Bronchial epithelial cell (primary cell): ENCODE measurements at places on chromosomes 3 and 15.

DNA sequence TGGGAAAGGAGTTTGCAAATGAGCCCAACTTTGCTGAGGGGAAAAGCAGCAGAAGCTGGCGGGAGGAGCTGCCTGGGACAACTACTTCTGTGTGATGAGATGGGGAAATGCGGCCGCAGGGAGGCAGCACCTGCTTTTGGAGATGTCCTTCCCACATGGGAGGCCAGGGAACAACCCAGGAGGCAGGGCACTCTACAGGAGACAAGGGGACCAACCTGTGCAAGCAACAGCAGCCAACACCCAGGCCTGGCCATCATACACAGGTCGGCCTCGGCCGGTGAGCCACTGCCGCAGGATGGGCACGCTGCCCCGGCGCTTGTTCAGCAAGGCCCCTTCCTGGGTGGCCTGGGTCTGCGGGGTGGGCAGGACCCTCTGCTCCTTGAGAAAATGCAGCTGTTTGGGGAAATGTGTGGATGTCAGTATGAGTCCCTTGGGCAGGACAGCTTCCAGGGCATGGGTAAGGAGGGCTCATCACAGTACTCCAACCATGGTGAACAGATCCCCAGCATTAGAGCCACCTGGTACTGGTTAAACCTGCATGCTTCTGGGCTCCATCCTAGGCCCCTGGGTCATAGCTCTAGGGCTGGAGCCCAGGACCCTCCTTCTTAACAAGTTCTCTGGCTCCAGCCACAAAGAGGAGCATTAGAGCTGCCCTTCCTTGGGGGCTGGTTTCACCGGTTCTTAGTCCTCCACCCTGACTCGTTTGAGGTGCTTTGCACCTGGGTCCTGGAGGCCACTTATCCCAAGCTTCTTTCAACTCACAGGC lies 11.6 kb downstream of the EPB42 start:
- DNase-seq: peak; percentile 23

DNA sequence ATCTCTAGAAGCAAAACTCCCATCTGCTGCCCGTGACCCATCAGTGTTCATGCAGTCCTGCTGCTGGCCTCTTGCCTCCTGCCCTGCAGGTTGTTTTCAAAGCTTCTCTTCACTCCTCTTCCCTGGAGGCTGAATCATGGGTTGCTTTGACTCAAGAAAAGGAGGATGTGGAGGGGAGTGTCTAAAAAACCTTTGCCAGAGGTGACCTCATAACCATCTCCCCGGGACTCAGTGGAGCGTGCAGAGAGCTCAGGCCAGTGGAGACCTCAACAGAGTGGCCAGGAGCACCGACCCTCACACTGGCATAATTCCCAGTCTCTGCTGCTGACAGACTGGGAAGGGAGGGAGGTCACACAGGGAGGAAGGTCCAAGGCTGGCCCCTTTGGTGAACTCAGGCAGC lies 60.9 kb upstream of the ITGA11 start:
- DNase-seq: peak; percentile 11

GRCh38 chr15:51144021-51144532 lies 49.4 kb upstream of the TNFAIP8L3 start:
- peak; percentile 84 for DNase-seq

DNA sequence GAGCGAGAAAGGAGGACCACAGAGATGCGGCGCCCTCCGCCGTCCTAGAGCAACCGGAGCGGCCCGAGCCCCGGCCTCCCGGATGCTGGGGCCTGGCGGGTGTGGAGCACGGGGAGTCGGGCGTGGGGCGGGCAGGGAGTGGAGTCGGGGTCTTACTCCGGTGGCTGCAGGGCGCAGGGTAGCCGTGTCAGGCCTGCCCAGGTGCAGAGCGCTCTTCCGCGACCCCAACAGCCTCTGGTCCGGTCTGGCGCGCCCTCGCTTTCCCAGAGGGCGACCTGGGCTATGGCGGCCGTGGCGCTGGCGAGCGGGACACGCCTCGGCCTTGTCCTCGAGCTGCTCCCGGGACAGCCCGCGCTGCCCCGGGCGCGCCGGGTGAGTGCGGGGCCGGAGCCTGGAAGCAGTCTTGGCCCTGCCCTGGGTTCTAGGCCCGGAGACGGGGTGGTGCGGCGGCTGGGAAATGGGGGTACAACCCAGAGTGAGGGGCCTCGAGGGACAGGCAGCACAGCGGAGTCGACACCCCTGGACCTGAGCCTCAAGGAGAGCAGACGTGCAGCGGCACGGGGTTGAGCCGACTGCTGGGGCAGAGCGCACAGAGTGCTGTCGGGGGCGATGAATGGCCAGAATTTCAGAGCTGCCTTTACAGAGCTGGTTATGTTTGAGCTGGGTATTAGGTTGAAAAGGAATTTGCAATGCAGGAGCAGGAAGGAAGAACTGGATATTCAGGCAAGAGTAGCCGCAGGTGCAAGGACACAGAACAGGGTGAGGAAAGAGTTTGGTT lies at the start of gene ZNF662:
TSS of gene ZNF662 (plus strand) at position 73 of the 778 bp plus-strand sequence. CDS start 1,973 bp downstream, outside the sequence.
- no peak for DNase-seq

DNA sequence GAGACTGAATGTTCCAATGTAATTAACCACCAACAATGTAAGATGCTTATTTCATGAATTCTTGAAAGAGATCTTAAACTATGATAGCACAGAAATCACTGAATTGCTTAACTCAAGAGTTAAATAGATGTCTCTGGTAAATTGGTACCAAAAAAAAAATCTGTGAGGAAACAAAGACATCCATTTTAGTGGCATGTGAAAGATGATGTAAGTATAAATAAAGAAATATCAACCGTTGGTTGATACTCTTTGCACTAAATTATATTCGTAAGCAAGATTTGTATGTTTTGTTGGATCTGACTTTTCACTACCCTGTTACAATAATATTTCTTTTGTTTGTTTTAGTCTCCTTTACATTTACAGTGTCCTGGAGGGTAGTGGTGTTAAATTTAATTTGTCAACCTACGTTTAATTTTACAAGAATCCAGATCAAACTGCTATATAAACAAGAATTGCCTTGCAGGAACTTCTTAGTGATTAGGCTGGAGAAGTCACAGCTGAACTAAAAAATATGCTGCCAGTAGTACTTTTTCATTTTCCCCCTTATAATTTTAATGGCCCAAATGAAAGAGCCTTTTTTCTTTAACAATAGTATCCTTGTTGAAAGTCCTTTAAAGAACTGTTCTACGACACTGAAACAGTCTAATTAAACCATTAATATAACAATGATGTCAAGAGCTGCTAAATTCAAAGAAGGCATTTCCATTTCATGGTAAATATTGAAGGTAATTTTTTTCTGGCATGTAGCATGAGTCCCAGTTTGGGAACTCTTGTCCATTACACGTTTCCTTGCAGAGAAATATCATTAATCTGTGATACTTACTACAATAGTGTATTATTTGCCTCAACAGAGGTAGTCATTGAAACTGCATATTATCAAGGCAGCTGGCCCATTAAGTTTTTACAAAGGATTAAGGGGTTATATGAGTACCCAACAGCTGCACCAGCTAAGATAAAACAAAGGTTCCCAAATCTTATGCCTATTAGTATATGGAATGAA lies 109.6 kb upstream of the PHLDB2 start:
- no peak for DNase-seq
